ENCODE measurements at places on chromosomes 3 and 15. TPM values are rescaled to one million over a fixed set of nuclear protein-coding genes. Genes with fewer than 3 reads are reported as not detected.

Gene SLC12A1
- total RNA-seq, result not detected

Gene SLC22A14
- total RNA-seq, result 0.20 TPM

Gene MRPL3
- total RNA-seq, result 126 TPM

Gene HAPLN3
- total RNA-seq, result 7.1 TPM

DNA sequence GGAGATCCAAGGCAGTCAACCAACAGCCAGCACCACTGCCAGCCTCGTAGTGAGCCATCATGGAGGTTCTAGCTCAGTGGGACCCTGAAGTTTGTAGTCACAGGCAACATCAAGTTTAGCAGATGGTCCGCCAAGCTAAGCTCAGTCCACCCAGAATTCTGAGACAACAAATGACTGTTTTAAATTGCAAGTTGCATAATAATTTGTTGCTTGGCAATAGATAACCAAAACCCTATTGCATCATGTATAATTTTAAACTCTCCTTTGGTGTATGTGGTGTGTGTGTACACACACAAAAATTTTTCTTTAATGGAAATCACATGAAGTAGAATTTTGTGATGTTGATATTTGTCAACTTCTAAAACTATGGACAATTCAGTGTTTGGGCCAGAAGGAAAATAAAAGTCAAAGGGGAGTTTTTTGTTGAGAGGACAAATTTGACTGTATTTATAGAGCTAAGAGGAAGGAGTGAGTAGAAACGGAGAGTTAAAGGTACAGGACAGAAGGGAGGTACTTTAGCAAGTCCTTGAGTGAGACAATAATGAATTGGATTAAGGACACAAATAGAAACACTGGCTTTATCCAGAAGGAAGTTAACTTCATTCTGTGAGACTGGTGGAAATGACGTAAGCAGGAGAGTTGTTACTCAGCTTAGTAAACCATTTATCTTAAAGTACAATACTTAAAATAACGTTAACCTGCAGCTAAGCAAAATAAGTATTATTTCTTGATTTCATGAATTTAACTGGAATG lies 83.6 kb downstream of the NCEH1 start:
- DNase-seq, result no peak

GRCh38 chr15:23629234-23629805 lies 18.3 kb downstream of the MAGEL2 start:
- no peak for DNase-seq

DNA sequence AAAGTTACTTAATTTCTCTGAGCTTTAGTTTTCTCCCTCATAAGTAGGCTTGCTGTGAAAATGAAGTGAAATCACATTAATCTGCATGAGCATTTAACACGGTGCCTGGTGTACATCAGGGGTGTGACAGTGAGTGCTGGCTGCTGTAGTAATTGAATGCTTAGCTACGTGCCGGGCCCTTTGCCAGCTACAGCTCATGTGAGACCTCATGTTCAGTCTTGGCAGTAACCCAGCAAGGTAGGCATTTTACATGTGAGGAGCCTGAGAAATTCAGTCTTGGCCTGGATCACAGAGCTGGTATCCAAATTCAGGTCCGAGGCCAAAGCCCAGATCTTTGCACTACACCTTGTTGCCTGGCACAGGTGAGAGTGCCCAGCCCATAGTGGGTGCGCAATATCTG lies 9.1 kb downstream of the GHRL start:
- no peak for DNase-seq

GRCh38 chr3:5918626-5919025 lies 731.1 kb downstream of the EDEM1 start:
- no peak for DNase-seq

DNA sequence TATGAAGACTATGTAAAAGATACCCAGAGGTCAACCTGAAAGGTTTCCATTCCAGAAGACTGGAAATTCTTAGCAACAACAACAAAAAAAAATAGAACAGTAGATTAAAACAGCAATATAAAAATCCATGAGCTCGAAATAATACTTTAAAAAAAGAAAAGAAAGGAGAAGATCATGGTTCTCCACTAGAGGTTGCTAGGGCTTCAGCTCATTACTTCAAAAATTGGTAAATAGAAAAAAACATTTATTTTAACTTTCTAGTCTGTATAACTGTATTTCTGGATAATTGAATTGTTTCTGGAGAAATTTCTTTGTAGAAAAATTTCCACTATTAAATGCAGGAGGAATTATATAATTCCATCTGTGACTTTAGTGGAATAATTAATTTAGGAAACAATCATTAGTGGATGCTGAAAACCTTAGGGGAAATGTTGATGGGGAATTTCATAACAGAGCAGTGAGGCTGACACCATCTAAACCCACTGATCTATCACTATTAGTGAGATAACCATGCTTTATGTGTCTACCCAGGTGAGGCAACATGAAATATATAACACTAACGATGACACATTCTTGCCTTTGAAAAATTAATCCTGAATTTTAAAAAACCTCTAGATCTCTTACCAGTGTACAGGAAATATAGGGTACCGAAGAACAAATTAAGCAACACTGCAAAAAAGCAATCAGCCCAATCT lies 62.5 kb upstream of the SNRK start:
- no peak for DNase-seq

- DNase-seq, result peak; percentile 29
These were observed 25.5 kb downstream of the FAM174B start for GRCh38 chr15:92629975-92630626.

DNA sequence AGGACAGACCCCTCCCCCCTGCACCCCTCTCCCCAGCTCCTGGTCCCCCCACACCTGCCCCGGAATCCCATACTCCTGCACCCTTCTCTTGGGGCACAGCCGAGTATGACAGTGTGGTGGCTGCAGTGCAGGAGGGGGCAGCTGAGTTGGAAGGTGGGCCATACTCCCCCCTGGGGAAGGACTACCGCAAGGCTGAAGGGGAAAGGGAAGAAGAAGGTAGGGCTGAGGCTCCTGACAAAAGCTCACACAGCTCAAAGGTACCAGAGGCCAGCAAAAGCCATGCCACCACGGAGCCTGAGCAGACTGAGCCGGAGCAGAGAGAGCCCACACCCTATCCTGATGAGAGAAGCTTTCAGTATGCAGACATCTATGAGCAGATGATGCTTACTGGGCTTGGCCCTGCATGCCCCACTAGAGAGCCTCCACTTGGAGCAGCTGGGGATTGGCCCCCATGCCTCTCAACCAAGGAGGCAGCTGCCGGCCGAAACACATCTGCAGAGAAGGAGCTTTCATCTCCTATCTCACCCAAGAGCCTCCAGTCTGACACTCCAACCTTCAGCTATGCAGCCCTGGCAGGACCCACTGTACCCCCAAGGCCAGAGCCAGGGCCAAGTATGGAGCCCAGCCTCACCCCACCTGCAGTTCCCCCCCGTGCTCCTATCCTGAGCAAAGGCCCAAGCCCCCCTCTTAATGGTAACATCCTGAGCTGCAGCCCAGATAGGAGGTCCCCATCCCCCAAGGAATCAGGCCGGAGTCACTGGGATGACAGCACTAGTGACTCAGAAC lies 9.8 kb downstream of the MAP1A start:
- no peak for DNase-seq

GRCh38 chr3:184659797-184660301 lies 52.0 kb downstream of the MAGEF1 start:
- DNase-seq, result peak; percentile 81

- no peak for DNase-seq
These were observed 139.3 kb upstream of the ROBO2 start for GRCh38 chr3:76900596-76900995.

DNA sequence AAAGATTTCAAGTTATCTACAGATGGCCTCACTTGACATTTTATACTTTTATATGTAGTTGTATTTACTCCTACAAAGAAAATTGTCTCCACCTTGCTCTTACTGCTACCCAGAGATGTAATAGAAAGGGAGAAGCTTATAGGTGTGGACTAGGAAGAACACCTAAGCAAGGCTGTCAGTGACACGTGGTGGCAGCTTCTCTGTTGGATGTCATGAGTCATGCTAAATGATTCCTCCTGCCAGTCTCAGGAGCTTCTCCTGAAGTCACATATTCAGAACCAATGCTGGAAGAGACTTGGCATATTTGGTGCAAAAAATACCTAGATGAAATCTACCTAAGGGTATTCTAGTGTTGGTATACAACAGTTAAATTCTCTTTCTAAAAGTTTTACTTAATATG lies 184.7 kb downstream of the LRRC3B start:
- peak; percentile 54 for DNase-seq

GRCh38 chr3:18112674-18113375 lies 312.3 kb downstream of the SATB1 start:
- no peak for DNase-seq

- no peak for DNase-seq
These were observed 16.3 kb upstream of the SLC41A3 start for GRCh38 chr3:126100269-126100633.

DNA sequence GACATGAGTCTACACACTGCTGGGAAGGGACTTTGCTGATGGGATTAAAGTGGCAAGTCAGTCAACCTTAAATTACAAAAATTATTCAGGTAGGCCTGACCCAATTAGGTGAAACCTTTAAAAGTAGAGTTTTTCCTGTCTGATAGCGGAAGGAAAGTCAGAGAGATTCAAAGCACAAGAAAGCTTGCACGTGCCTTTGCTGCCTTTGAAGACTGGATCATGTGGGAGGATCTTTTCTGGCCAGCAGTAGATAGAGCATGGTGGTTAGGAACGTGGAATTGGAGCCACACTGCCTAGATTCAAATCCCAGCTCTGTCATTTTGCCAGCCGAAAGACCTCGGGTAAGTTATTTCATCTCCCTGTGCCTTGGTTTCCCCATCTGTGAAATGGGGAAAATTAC lies 265.8 kb upstream of the PROK2 start:
- DNase-seq, result no peak

DNA sequence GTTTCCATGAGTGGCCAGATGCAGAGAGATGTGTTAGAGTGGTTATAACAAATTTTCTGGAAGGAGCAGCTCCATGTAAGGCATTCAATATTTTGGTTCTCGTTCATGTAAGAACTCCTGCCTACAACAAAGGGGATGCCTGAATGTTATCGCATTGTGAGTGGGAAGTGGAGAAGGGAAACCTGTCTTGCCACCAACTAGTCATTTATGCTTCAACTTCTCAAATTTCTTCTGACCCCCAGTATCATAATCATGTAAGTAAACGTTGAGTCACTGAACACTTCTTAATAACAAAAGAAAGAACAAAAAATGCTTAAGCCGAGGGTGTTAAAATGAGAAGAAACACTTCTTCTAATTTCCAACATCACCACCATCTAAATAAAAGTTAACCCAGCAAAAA lies 62.0 kb upstream of the MRPL3 start:
- DNase-seq, result no peak

DNA sequence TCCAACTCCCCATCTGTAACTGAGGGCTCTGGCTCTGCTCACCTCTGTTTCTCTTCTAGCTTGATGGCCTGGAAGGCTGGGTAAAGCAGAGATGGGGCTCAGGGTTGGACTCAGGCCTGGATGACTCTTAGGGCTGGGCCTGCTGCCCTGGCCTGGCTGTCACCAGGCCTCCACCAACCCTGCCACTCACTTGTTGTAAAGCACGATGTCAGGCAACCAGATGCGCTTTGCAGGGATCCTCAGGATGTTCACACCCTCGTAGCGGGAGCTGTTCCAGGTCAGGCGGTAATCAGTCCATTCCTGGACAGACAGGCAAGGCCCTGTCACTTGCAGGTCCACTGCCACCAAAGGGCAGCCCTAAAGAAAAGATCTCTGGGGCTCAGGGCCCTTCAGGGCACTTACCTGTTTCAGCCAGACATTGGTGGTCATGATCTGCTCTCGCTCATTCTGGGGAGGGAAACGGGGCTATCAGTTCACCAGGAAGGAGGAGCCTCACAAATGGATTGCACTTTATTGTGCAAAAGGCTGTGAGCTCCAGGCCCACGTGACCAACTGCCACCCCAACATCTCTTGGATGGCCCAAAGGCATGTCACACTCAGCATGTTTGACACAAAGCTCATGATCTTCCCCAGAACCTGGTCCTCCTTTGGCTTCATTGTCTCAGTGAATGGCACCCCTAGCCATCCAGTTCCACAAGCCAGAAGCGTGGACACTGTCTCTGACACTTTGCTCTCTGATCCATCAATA lies 9.9 kb downstream of the CHRNB4 start:
- DNase-seq, result no peak

All from endodermal cell (in vitro differentiated cells).